PC-9 (cell line): ENCODE measurements at places on chromosomes 11 and 22. TPM values are rescaled to one million over a fixed set of nuclear protein-coding genes. Genes with fewer than 3 reads are reported as not detected.

ASRGL1 gene
- total RNA-seq: 6.2 and 8.4 TPM in 2 replicates

MPPED1 gene
- not detected in 2 replicates for total RNA-seq

RIN1 gene
- total RNA-seq: 15.5 and 19.5 TPM in 2 replicates

PRRG4 gene
- total RNA-seq: 11.5 and 11.9 TPM in 2 replicates

OTOG gene
- not detected in 2 replicates for total RNA-seq

MYBPC3 gene
- not detected in 2 replicates for total RNA-seq

LRRC74B gene
- total RNA-seq: 0.25 TPM in 1 of 2 replicates, not detected in the other
